Activated naive CD8-positive, alpha-beta T cell treated with anti-CD3 and anti-CD28 coated beads, Interleukin-2, amount 10 ng/mL, durations not matched to agents 7 days and 5 days (primary cell): ENCODE measurements at places on chromosomes 5 and 9. TPM values are rescaled to one million over a fixed set of nuclear protein-coding genes. Genes with fewer than 3 reads are reported as not detected.

GCNT4 gene
- 5.3 TPM for total RNA-seq

FOXD4L4 gene
- total RNA-seq, result 0.55 TPM

DNA sequence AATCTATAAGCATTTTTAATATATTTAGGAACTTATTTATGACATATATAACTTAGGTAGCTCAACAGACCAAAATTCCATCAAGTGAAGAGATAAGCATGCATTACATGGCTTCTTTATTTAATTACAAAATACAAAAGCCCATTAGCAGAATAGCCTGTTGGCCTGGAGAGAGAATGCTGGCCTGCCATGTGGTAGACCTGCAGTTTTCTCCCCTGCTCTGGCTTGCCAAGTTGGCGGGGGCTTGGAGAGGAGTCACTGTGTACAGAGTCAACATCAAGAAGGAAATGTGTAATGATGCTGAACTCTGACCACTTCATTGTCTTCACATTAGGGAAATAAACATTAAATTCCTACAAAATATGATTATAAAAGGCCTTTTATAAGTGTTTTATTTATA, 69.8 kb upstream of the CNTLN start:
- H3K27me3 ChIP-seq, result no peaks in the 10 kb centered on the region
- no peak overlapping the region for H3K27ac ChIP-seq
- H3K4me1 ChIP-seq, result no peaks in the 10 kb centered on the region
- no peaks in the 10 kb centered on the region for H3K36me3 ChIP-seq
- H3K4me3 ChIP-seq, result no peak overlapping the region

DNA sequence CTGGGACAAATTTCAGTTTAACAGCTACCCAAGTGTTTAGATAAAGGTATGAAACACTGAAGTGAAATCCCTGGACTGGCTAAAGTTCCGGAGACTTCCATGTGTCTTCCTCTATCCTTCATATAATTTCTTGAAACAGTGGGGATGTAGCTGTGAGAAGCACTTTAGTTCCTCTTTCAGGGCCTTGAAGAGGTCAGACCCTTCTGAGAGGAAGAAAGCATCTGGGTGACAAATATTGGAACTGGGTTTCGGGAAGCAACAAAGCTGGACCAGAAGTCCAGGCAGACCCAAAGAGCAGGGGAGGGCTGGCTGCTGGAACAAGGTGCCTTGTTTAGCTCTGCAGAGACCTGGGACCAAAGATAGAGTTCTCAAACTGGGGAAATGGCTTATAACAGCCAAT, 75.4 kb upstream of the ZFAND5 start:
- H3K4me3 ChIP-seq, result no peak overlapping the region
- peaks cover 24% of the 10 kb centered on the region for H3K4me1 ChIP-seq
- DNase-seq, result no peak
- H3K27me3 ChIP-seq, result peaks cover 8% of the 10 kb centered on the region
- peaks cover 1% of the 10 kb centered on the region for H3K36me3 ChIP-seq

DNA sequence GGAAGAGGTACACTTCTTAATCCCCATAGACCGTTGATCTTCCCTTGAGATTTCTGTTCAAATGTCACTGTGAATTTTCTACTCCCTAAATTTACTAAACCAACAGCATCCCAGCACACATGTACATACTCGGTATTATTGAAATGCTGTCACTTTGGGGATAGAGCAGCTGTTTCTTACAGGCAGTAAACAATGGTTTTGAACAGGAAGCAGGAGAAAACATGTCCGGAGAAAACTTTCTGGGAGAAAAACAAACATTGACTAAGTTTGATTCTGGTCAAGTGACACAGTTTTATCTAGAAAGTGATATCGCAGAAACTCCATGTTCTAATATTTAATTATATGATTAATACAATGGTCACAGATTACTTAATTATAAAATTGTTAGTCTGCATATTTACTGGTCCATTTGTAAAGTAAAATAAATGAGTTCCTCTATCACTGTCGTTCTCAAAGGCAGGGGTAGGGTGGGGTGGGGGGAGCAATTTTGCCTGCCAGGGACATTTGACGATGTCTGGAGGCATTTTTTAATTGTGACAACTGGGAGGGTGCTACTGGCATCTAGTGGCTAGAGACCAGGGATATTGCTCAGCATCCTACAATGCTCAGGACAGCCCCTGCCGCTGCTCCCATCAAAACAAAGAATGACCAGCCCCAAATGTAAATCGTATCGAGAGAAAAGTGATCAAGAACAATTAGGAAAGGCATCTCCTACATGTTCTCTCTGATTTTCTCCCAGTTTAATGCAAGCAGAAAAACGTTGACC, 12.2 kb downstream of the TAS2R1 start:
- no peak for DNase-seq
- H3K4me3 ChIP-seq, result no peak overlapping the region
- no peaks in the 10 kb centered on the region for H3K36me3 ChIP-seq
- H3K27ac ChIP-seq, result no peak overlapping the region
- no peaks in the 10 kb centered on the region for H3K27me3 ChIP-seq
